Smooth muscle cell of the pulmonary artery (primary cell): ENCODE measurements at places on chromosomes 16 and 17. TPM values are rescaled to one million over a fixed set of nuclear protein-coding genes. Genes with fewer than 3 reads are reported as not detected.

KRTAP9-2 gene
- total RNA-seq = not detected in 2 replicates

ZPBP2 gene
- total RNA-seq = not detected in 2 replicates

FBXW10B gene
- 0.20 and 1.6 TPM in 2 replicates for total RNA-seq

NRN1L gene
- total RNA-seq = not detected in 2 replicates

CX3CL1 gene
- total RNA-seq = 4.2 and 10.8 TPM in 2 replicates

PRAC2 gene
- not detected in 2 replicates for total RNA-seq
